CD4-positive, CD25-positive, alpha-beta regulatory T cell (primary cell): ENCODE measurements at places on chromosomes 1 and 21.

- DNase-seq: no peak
Measured at GRCh38 chr1:117759535-117759934, 153.7 kb downstream of the TENT5C start.

DNA sequence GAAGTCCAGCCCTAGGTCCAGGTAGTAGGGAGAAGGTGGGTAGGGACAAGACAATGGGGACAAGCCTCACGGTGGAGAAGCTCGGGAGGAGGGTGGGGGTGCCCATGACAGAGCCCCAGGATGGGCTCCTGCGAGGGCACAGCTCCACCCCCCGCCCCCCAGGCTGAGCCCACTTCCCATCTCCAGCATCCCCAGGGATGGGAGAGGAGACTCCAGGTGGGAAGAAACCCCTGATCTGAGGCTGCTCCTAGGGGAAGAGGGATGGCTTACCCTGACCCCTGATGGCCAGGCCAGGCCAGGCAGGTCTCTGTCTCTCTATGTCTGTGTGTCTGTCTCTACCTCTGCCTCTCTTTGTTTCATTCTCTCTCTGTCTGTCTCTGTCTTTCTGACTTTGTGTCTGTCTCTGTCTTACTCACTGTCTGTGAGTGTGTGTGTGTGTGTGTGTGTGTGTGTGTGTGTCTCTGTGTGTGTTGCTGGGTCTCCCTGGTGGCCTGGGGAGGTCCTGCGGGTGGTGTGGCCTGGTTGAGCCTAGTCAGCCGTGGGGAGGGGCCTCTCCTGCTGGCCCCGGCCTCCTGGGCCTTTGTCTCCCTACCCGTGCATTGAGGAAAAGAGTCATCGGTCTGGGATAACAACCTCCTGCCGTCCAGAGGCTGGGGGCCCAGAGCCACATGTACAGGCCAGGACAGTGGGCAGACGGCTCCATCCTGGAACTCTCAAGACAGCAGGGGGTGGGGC, 45.7 kb downstream of the WNT9A start:
- DNase-seq: no peak

DNA sequence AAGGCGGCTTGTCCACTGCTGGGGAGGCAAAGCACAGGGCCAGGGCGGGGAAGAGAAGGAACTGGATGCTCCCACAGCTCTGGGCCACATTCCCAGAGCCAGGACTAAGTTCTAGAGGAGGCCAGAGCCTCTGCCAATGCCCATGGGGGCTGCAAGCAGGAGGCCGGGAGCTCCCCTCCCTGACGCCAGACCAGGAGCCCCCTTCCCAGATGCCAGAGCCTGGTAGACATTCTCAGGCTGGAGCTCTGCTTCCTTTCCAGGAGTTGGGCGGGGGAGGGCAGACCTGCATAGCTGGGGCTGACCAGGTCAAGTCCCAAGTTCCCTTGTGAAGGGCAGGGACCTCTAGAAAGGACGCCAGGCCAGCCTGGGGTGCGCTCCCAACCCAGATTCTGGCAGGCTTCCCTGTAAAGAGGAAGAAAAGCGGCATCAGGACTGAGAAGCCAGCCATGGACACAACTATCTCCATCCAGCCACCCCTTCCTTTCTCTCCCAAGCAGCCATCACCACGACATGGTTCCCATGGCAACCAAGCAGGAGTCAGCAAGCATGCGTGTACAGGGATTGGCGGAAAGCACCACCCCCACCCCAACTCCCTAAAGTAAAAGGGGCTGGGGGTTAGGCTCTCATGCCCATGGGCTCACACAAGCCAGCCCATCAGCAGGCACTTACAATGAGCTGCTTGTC, 13.4 kb downstream of the KIF21B start:
- DNase-seq: no peak

- peak; percentile 8 for DNase-seq
Measured at GRCh38 chr1:36516372-36517010, 33.8 kb upstream of the CSF3R start.

- DNase-seq: no peak
Measured at GRCh38 chr1:22861764-22862440, 110.8 kb downstream of the LACTBL1 start.

DNA sequence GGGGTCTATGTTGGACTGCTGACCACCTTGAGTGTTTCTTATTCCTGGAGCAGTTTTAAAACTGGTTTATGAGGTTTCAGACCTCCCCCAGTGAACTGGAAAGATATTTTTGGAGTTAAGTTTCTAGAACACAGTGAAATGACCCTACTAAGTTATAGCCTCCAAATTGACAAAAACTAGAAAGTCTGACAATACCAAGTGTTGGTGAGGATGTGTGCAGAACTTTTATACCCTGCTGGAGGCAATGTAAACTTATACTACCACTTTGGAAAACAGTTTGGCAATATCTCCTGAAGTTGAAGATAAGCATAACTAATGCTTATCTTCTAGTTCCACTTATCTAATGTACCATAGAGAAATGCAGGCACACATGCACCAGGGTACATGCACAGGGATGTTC, 10.4 kb downstream of the OLFML2B start:
- no peak for DNase-seq

- DNase-seq: no peak
Measured at GRCh38 chr1:22166439-22166838, 23.5 kb upstream of the WNT4 start.

- no peak for DNase-seq
Measured at GRCh38 chr1:198068285-198068684, 88.5 kb upstream of the NEK7 start.

DNA sequence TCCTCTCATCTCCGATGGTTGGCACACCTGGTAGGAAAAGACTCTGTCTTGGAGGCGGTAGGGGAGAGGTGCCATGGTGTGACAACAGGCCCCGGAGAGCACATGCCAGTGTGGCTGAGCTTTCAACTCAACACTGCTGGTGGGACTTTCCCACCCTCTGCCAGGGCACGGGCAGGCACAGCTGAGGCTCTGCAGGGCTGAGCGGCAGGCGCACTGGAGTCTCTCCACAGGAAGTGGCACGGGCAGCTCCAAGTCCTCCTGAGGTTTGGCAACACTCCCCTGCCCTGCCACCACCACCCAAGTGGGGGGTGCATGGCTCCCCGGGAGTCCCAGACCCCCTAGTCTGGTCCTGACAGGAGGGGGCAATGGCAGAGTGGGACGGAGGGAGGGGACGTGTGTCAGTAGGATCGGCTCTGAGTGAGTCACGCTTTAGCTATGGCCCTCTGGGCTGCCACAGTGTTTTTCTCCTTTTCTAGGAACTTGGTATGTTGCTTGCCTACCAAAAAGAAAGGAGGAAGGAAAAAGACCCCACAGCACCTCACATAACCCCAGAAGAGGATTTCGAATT, 27.3 kb upstream of the EVA1B start:
- peak; percentile 78 for DNase-seq

- no peak for DNase-seq
Measured at GRCh38 chr21:40383951-40384350, 463.0 kb downstream of the DSCAM start.

GRCh38 chr1:236821091-236821627, 26.1 kb downstream of the MTR start:
- DNase-seq: no peak

DNA sequence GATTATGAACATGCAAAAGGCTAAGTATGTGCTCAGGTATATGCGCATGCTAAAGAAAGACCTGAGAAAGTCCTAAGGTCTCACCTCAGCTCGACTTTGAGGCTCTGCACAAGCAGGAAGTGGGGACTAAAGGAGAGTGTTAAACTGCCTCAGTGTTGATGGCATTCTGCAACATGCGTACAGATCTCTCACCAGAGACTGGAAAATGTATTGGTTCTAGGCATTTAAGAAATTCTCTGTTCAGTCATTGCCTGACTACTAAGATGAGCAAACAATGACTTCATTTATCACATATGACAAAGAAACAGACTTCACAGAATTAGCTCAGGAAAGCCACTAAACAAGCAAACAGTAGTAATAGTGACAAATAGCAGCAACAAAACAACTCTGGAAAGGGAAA, 90.8 kb downstream of the USH2A start:
- DNase-seq: no peak

DNA sequence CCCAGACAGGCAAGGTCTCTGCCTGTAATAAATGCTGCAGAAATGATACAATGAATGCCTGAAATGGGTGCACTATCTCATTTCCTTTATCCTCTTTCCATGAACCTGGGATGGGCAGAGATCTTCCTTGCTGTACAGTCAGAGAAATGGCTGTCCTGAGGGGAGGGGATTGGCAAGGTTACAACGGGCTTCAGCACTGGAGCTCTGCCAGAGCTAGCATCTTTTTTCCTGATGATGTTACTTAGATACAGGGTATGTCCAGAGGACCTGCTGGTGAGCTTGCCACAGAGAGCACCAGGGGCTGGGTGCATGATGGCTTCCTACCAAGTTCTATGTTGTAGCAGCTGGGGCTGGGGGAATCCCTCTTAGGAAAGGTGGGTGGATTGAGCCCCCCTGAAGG, 115.1 kb downstream of the PLXNA2 start:
- no peak for DNase-seq

- DNase-seq: no peak
Measured at GRCh38 chr1:46203738-46204405, 738 bp downstream of the LURAP1 start.

GRCh38 chr1:15953294-15953771, 22.6 kb downstream of the ZBTB17 start:
- DNase-seq: no peak

GRCh38 chr1:174989536-174990220, 10.1 kb upstream of the CACYBP start:
- no peak for DNase-seq

GRCh38 chr1:225872075-225872430, 10.1 kb downstream of the TMEM63A start:
- no peak for DNase-seq

DNA sequence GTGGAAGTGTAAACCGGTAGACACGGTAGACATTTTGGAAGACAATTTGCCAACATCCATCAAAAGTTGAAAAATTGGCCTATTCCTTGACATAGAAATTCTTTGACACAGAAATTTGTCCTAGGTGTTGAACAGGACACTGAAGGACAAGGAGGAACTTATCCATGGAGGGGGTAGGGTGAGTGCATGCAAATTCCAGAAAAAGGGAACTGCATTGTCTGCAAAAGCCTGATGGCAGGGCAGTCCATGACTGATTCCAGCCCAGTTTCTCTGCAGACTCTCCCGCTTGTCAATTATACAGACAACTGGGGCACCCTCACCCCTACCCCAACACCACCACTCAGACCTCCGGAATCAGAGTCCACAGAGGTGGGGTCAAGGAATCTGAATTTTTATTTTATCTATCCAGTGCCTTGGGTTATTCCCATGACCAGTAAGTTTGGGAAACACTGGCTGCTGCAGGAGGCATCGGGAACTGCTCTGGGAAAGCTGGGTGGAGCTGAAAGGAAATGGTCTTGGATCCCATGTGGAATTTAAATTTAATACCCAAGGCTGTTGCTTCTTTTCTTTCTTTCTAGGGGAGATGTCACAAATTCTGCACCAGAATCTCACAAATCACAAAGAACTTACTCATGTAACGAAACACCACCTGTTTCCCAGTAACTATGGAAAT, 103.3 kb upstream of the SLC45A1 start:
- DNase-seq: no peak

DNA sequence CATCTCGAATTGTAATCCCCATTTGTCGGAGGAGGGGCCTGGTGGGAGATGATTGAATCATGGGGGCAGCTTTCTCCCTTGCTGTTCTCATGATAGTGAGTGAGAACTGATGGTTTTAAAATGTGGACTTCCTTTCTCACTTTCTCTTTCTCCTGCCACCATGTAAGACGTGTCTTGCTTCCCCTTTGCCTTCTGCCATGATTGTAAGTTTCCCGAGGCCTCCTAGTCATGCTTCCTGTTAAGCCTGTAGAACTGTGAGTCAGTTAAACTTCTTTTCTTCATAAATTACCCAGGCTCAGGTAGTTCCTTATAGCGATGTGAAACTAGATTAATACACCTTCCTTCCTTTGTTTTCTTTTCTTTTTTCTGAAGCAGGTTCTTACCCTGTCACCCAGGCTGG, 13.9 kb downstream of the DNAJC6 start:
- DNase-seq: no peak

DNA sequence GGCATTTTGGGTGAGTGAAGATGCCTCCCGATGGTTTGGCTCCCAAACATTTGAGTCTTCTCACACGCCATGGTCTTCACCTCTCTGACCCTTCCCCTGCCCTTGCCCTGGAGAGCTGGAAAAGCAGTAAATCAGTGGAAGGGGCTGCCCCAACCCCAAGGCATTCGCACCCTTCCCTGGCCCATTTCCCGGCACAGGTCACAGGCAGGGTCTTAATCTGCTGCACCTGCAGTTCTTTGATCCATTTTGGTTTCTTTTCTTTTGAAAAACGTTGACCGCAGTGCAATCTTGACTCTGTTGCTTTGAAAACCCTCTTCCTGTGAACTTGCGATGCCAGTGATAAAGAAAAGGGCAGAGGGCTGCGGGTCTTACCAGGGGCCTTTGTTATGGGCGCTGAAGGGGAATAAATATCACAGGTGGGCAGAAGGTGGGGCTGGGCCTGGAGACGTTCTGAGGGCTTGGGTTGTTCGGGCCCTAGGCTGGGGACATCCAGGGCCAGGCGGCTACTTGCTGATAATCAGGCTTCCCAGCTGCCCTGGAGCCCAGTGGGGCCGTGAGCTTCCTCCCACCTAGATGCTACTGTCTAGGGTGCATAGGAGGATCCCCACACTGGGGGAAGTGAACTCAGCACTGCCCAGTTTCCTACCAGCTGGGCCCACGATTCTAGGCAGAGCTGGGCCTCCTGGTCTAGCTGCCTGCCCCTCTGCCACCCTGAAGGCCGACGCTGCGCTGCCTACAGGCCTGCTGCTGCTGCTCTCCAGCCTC, 38.6 kb upstream of the EPS8L3 start:
- DNase-seq: peak; percentile 93

DNA sequence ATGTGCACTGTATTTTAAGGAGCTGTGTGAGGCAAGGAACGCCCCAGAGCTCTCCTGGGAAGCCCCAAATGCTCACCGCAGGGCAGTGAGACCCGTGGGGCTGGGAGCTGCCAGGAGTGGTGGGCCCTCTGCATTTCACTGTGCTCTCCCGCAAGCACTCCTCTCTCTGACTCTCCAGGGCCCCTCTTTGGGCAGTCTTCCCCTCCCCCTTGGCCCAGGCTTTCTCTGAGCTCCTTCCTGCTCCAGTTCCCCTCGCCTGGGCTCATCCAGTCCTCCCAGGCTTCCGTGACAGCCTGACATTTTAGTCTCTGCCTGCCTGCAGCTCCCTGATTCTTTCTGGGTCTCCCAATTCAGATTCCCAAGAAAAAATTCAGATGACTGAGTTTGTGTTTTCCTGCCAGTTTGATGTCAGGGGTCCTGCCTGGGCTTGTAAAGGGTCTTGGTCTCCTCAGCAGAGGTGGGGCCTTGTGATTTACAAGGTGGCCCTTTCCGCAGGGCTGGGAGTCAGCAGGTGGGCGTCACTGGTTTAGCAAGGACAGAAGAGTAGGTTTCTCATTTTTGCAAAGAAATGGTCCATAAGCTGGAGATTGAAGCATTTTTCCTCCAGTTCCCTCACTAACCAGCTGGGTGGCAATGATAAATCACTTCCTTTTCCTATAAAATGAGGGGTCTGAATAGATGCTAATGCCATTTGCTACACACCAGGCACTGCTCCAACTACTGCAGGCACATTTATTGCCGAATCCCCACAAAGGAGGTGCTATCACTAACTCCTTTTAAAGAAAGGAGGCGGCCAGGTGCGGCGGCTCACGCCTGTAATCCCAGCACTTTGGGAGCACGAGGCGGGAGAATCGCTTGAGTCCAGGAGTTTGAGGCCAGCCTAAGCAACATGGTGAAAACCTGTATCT, 1.9 kb upstream of the CA6 start:
- no peak for DNase-seq
